NCI-H510A treated with DMSO at 0.1 percent for 48 hours (cell line): ENCODE measurements at places on chromosomes 2 and 18.

DNA sequence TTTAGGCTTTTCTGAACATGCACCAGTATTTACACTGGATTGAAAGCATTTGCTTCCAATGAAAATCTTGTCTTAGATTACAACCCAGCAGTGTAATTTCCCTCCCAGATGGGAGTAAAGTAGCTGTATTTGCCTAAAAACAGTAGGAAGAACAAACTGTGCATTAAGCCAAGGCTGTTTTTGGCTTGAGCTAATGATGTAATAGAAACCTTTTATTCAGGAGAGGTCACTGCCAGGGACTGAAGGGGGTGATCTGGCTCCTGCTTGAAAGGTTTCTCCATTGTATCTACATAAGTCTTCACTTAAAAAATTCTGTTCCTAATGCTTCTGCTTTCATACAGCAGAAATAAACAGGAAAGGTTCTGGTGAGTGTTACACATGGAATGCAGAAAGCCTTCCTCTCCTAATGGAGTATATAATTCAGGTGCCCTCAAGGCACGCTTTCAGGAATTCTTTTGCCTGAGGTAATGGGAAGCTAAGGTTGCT is 74.4 kb downstream of the MEIS1 start:
- DNase-seq, result no peak

GRCh38 chr2:110869472-110870446 is 137.4 kb downstream of the ACOXL start:
- no peak for DNase-seq

GRCh38 chr2:96305979-96306308 is 598 bp upstream of the SNRNP200 start:
- DNase-seq, result no peak

DNA sequence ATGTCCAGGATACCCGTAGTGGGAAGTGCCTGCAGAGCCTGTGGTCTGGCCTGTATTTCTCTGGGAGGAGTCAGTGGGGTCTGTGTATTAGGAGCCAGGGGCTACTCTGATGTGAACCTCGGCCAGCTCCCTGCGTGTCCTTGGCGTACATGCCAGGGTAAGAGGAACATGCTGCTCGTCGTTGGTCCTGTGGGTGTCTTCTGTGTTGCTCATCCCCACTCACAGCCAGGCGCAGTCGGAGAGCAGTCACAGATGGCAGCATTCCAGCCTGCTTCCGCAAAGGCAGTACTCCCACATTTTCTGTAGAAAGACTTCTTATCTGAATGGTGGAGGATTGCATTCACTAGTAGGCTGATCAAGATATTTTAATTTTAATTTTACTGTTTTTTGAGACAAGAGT is 84.9 kb downstream of the DGKD start:
- DNase-seq, result no peak

- DNase-seq, result no peak
Measured at GRCh38 chr2:98580656-98581284, 27.5 kb downstream of the COA5 start.

- no peak for DNase-seq
Measured at GRCh38 chr2:109231996-109232705, 103.1 kb downstream of the SH3RF3 start.

DNA sequence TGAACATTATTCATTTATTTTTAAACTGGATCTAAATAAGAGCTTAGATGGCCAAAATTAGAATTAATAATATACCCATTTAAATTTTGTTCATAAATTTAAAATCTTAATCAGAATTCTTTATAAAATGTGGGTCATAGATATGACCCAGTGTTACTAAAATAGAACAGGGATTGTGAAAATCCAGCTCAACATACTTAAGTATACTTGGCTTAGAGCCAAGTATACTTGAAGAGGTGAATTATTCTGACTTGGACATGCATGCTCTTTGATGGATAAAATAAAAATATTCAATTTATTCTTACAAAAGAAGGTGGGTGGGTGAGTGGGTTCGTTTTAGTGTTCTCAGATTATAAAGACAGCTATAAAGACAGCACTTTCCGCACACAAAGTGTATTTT is 70.7 kb downstream of the SPOPL start:
- DNase-seq, result peak; percentile 14

DNA sequence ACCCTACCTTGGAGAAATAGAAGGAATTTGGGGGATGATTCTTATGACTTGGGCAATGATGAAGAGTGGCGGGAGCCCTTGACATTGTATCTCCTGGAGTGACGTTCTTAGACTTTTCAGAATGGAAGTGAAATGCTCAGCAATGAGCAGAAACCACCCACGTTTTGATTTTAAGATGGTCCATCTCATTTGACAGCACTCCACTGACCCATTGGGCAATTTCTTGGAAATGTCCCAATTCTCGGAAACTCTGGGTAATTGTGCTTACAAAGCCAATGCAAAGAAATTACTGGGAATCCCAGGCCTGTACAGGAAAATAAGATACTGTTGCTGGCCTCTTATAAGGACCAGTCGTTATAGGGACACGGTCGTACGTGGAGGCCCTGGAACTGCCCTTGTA is 170.0 kb upstream of the COPS8 start:
- no peak for DNase-seq

GRCh38 chr2:117057016-117057415 is 757.5 kb upstream of the DDX18 start:
- DNase-seq, result no peak

- no peak for DNase-seq
Measured at GRCh38 chr2:101398116-101398821, 11.0 kb upstream of the CREG2 start.
